Bronchial epithelial cell (primary cell): ENCODE measurements at places on chromosomes 12 and 14. TPM values are rescaled to one million over a fixed set of nuclear protein-coding genes. Genes with fewer than 3 reads are reported as not detected.

Gene LMO3
- 0.26 and 3.3 TPM in 2 replicates for total RNA-seq

Gene TPH2
- not detected in 2 replicates for total RNA-seq

Gene CCDC196
- not detected in 2 replicates for total RNA-seq

Gene OR4K17
- total RNA-seq: not detected in 2 replicates

Gene NUAK1
- total RNA-seq: 3.1 and 7.6 TPM in 2 replicates
